ENCODE measurements at places on chromosomes 6 and 20.

DNA sequence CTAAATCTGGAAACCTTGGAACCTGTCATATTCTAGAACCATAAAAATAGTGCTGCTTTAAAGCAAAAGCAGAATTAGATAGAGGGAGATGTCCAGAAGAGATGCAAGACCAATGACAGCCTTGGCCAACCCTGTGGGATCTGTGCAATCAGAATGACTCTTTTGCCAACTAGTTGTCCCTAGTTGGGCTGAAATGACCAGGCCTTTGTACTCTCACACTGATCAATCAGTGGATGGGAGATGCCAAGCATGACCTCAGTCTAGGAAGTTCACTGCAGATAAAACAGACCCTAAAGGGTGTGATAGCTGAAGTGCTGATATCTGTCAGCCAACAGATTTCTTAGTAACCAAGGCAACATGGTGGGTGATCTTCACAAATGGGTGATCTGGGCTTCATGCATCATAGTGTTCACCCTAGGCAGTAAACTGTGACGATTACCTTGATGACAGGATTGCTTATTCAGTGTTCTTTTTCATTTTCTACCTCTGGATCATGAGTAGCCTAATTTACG is 52.1 kb downstream of the BCKDHB start:
- DNase-seq: no peak

DNA sequence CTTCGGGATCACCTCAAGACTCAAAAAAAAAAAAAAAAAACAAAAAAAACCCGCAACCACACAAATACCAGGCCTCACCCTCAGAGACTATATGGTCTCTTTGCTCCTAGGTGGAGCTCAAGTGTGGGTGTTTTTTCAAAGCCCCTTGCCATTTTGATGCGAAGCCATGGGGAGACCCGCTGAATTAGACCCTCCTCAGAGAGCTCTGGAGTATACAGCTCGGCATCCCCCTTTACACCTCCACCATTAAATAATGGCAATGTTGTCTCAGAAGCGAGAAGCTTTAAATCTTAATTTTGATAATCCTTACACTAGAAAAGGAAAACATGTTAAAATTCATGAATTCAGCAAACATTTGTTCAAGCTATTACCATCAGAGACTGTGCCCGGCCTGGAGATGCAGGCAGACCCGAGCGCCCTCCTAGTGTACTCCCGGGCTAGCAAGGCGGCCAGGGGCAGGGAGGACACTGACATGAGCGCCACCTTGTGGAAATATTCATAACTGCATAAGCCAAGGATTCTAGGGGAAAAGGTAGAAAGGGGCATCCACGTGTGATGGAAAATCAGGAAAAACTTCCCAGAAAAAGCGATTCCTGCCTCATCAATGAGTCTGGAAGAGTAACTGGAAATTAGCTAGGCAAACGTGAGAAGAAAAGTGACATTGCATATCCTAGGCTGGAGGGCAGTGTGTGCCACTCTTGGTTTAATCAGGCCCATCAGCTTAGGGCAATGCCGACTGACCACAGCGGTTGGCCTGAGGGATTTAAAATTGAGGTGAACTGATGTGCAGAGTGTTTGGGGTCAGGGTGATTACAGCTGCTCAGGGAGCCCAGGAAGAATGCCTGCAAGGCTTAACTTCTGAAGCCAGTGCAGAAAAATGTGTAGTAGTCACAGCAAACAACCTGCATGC is 72.5 kb downstream of the B3GAT2 start:
- DNase-seq: peak; percentile 4

- no peak for DNase-seq
Measured at GRCh38 chr20:59230385-59230784, 66.8 kb downstream of the ZNF831 start.

DNA sequence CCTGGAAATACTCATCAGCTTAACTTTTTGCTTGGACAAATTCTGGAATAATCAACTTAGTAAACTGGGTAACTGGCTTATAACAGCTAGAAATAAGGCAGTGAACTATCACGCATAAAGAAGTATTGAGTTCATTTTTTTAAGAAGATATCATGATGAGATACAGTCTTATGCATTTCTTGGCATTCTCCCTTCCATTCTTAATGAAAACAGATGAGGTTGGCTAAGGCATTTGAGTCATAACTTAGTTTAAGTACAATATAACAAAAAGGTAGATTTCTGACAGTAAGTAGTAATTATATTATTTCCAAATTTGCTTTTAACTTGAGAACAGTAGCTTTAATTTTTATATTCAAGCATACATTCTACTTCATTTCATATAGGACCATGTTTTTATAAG is 56.1 kb downstream of the SAMD5 start:
- no peak for DNase-seq

DNA sequence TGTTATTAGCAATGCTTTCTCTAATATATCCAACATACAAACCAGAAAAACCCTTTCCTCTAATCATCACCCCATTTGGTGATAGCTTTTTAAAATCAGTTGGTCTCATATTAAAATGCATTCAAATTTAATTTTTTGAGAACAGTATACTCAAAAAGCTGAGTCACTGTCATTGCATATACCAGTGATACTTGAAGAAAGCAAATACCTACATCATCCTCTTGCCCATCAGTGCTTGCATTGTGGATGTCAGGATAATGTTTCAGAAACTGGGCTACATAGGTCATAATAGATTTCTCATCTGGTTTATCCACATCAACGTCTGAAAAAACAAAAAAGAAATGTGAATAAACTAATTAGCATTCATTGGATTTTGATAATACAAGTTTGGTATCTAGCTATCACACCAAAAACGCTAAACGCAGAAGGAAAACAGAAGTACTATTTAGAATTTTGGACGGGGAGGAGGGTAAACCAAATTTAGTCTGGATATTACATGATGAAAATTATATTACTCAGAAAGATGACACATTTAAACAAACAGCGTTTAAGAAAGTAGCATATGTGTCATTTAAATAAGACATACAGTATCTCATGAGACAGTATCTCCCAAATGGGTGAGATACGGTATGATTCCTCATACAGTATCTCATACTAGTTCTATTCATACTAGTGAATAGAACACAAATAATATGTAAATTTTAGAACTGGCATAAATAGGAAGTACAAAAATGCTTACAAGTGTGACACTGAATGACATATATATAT is 134.6 kb downstream of the SYNE1 start:
- no peak for DNase-seq

DNA sequence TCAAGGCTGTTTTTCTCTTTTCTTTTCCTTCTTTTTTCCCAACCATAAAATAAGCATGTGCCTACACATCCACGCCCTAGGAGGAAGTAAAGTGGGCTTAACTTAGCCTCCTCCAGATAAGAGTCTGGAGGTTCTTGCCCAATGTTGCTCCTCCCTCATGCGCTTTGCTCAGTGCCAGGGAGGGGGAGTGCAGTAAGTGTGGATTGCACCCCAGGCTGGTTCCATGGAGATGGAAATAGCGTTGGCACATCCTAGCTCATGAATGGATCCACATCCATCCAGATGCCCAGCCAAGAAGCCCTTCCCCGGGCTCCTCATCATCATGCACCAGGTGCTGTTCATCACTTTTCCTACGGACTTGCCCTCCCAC is 58.2 kb downstream of the NEDD9 start:
- DNase-seq: no peak

DNA sequence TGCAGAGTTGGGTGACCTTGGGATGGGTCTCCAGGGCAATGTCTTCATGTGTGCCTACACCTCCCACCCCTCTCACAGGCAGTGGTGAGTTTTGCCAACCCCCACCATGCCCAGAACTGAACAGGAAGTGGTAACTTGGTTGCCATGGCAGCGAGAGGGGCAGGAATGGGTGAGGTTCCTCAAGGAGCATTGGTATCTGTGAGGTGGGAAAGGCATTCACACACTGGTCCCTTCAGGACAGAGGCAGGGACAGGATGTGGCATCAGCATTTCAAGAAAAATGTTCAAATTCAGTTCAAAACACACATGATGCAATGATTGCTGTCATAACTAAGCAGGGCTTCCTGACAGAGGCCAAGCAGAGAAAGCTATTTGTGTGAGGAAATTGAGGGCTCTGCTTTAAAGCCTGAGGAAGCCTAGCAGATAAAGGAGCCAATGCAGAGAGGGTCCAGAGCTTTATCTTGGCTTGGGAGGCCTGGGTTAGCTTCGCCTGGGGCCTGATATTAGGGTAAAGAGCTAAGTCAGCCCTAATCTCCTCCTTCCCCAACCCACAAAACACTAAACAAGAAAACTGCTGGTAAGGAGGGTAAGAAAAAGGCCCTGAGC is 551 bp downstream of the TREML2 start:
- DNase-seq: no peak

- no peak for DNase-seq
Measured at GRCh38 chr20:6806275-6806674, 38.8 kb downstream of the BMP2 start.

DNA sequence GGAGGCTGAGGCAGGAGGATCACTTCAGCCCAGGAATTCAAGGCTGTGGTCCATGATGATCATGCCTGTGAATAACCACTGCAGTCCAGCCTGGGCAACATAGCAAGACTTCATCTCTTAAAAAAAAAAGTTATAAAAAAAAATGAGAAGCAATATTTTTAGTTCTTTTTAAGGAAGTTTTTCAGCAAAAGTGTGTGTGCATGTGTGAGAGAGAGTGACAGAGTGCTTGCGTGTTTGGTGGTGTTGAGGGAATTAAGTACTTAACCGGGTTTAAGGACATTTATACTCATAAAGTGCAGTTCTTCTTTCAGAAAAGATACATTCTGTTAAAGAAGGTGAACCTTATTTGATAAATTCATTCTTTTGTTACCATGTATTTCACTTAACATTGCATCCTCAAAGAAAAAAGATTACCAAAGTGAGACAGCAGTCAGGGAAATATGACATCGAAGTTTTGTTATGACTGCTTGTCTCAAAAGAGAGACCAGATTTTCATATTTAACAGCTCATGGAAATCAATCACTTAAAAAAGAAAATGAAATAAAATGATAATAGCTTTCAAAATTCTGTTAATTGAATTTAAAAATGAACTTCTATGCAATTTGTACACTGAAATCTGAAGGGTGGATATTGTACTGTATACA is 254.7 kb downstream of the ARHGAP18 start:
- no peak for DNase-seq

- no peak for DNase-seq
Measured at GRCh38 chr20:63253438-63254231, 628 bp downstream of the NKAIN4 start.

- DNase-seq: no peak
Measured at GRCh38 chr20:2610941-2611720, 41.3 kb upstream of the NOP56 start.

Measured in stimulated activated CD8-positive, alpha-beta memory T cell treated with anti-CD3 and anti-CD28 coated beads, Interleukin-15, amount 100 ng/mL, for 4 hours (primary cell).